Left renal pelvis (tissue), 4 donors: ENCODE measurements at places on chromosomes 2 and 18.

DNA sequence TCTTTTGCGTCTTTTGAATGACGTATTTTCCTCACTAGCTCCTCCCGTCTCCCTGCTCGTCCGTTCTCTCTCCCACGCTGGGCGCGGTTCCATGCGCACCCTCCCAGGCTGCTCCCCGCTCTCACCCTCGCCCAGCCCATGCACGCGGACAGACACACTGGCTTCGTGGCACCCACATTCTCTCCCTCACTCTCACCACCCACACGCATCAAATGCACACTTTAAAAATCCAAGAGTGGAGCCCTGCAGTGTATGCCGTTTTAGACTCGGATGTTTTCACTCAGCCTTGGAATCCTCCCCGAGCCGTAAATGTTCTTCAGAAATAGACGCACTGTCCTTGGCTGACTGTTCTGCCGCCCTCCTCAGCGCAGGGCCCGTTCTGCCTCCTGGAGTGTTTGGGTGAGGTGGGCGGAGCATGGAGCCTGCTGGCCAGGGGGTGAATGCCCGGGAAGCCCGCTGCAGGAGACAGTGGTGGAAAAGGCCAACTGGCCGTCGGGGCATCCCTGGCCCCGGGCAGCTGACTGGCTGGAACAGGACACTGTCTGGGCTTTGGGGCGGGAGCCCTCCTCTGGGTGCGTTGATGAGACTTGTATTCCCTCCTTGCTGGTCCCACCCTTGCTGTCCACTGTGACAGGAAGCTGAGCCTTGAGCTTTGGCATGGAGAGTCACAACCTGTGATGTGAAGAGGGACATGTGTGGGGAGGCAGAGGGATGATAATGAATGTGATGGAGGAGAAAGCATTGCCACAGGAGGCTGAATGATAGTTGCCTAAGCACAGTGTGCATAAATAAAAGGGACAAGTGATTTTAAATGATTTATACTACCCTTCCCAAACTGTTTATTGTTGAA lies 35.4 kb upstream of the LYPD6B start:
- no peak for DNase-seq

DNA sequence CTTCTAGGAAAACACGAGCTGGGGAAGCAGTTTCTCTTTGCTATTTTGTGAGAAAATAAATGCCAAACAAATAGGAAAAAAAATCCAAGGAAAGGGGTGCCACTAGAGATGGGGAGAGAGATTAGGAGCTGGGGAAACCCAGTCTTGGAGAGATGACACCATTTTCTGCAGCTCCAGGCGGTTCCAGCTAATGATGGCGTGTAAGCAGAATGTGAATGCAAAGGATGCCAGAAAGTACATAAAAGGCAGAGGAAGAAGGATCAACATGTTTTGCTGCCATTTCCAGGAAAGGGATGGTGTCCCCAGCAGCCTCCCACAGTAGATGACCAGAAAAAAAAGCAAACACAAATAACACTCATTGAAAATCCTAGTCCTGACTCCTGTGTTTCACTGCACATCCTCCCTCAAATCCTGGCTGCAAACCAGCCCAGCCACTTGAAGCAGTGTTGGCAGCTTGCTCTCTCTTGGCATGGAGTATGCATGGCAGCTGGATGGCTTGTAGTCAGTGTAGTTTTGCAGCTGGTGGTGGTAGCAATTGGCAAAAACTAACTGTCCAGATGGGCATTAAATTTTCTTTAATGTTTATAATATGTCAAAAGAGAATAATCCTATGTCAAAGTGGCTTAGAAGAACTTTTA lies 93.6 kb downstream of the FTCDNL1 start:
- no peak for DNase-seq

DNA sequence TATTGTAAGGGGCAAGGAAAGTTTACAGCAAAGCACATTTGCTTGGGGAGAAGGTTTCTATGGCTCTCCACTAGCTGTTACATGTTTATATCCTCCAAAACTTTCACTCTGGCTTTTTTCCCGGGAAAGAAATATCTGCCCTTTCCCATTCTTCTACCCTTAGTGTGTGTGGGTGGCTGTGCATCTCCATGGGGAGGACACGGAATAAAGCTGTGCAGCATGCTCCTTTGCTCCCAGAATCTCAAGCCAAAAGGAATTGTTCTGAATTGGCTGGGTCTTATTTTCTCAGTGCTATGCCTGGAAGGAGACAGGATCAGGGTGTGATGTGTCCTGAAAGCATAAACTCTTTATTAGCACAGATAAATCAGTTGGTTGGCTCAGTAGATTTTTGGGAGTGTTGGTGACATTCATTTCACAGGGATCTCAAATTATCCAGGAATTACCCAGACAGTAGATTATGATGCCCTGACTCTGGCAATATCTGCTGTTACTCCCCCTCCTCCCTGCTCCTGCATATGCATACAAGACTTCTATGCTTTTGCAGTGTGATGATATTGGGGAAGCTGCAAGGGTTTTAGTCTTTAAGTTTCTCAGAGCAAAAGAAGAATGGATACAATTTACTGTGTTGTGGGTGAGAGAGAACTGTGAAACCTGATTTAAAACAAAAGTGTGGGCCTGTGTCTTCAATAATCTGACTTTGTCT lies 63.1 kb downstream of the PARD3B start:
- peak; percentile 24 for DNase-seq

- DNase-seq, result no peak
Measured at GRCh38 chr18:46069524-46069923, 2.5 kb downstream of the PSTPIP2 start.

DNA sequence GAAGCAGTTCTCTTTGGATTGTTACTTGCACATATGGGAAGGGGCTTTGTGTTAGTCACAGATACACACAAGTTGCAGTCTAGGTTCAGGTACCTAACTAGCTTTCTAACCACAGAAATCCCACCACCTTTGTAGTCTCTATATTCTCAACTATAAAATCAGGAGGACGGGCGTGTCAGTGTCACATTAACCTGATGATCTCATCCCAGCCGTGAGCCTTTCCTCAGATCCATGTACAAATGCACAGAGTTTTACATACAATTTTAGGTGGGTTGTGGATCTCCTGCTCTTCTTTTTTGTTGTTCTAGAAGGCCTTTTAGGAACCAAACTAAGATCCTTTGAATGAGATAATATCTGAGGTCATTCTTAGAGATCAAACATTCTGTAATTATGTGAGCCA lies 94.0 kb downstream of the ZNF532 start:
- no peak for DNase-seq

GRCh38 chr2:130759906-130760753 lies 4.8 kb downstream of the AMER3 start:
- DNase-seq, result no peak

DNA sequence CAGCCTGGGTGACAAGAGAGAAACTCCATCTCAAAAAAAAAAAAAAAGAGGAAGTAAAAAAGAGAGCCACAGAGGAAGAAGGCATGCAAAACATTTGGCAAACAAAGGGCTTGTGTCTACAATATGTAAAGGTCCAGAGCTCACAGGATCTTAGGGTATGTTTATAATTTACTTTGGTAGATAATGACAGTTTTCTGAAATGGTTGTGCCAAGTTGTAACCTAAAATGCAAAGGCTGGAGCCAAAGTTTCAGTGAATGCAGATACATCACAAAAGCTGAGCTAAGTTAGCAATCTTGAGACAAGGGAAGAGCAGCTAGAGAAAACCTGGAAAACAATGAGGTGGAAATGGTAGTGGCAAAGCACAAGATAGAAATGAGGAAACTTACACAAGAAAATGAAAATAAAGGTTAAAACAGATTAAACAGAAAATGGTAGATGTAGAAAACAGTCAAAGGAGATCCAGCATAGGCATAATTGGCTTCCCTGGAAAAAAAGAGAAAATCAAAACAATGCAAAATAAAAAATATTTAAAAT lies 77.5 kb upstream of the HK2 start:
- no peak for DNase-seq

GRCh38 chr2:236342951-236343350 lies 78.7 kb upstream of the ASB18 start:
- DNase-seq, result no peak

DNA sequence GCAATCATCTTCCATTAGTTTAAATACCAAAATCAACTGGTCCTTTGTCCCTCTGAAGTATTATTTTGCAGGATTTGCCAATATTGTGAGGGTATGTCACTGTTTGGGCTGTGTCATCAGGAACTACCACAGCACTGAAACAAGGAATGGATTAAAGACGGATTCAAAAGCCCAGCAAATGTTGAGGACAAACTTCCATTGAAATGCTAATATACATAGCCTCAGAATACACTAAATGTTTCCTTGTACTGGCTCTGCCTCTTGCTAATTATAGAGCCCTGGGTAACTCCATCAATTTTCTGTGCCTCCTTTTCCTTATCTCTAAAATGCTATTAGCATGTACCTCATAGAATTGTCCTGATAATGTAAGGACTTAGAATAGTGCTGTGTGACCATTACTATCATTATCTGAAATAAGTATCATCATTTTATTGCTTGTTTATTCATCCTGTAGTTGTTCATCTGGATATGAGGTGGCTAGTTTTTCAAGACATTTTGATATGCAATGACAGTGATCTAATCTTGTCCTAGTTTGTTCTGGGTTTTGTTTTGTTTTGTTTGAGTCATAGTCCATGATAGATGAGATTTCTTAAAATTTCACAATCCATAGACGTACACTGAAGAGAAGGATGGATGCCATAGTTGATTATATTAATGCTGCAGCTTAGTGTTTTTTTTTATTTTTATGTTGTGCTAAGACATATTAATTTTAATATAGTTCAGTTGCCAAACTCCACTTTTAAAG lies 333.4 kb upstream of the KCNH7 start:
- no peak for DNase-seq

- DNase-seq, result no peak
Measured at GRCh38 chr2:188314314-188315054, 22.8 kb downstream of the GULP1 start.

DNA sequence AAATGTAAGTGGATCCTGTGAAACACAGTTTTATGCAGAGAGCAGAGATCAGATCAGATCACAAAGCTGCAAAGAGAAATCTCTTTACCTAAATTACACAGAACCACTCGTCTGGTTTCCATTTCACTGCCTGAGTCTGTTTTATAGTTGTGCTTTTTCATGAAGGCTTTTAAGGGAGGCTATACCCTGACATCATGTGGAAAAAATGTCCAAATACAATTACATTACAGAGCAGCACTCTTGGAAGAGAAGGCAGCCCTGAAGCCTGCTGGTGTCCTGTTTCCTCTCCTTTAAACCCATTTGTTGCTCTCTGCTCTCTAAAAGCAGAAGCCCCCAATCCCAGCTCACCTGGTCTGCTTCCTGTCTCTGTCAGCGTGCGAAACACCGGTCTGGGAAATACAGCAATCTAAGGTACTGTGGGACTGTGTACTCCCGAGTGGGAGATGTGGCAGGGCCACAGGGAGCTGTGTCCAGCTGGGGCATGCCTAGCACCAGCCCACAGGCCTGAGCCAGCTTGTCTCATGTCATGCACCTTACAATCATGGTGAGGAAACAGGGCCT lies 24.8 kb upstream of the ZFP36L2 start:
- no peak for DNase-seq

- no peak for DNase-seq
Measured at GRCh38 chr2:238999291-238999741, 151.4 kb downstream of the TWIST2 start.

GRCh38 chr2:86498468-86499260 lies 57.5 kb downstream of the KDM3A start:
- no peak for DNase-seq

DNA sequence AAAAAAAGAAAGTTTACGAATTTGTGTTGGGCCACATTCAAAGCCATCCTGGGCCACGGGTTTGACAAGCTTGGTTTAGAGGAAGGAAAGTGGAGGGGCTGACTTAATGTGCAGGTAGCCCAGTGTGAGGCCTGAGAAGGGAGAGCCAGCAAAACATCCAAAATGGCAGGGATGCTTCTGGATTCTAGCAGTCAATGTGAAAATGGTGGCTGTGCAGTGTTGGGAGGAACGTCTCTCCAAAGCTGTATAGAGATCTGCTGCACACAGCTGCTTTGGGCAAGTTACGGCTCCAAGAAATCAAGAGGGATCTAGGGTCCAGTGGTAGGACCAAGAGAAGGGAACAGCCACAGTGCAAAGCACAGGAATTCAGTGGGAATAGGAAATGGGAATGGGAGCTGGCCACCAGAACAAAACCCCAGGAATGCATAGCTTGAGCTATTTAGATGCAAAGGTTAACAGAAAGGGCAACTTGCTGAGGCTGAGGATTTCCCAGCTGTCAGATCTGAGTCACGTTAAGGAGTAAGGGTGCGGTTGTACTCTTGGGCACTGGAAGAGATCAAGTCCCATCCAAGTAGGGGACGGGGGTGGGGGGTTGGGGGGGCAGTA lies 70.6 kb downstream of the B3GNT2 start:
- no peak for DNase-seq

DNA sequence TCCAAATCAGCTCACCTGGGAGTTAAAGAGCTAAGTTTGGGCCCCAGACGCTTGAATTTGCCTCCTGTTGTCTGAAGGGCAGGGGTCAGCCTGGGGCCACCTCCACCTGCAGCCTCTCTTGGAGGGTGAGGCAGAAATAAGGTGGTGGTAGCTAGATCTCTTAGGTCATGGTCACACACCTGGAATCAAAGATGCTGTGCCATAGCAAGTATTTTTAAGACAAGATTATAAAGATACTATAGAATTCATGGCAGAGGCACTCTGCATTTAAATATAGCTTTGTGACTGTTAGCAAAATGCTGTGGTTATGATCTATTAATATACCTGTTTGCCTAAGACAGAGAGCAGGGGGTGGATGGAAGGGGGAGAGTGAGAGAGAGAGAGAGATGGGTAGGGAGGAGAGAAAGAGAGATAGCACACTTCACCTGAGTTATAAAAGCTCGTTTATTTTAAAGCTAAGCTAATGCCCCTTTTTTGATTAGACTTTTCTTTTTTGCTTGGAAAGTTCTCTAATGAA lies 242.7 kb downstream of the TMEM182 start:
- no peak for DNase-seq

GRCh38 chr2:237889016-237889415 lies 29.6 kb downstream of the RAMP1 start:
- no peak for DNase-seq
